ENCODE measurements at places on chromosomes 5 and 9.

- DNase-seq = peak; percentile 50
These were observed 115.8 kb upstream of the SLIT3 start for GRCh38 chr5:169416583-169417196.

DNA sequence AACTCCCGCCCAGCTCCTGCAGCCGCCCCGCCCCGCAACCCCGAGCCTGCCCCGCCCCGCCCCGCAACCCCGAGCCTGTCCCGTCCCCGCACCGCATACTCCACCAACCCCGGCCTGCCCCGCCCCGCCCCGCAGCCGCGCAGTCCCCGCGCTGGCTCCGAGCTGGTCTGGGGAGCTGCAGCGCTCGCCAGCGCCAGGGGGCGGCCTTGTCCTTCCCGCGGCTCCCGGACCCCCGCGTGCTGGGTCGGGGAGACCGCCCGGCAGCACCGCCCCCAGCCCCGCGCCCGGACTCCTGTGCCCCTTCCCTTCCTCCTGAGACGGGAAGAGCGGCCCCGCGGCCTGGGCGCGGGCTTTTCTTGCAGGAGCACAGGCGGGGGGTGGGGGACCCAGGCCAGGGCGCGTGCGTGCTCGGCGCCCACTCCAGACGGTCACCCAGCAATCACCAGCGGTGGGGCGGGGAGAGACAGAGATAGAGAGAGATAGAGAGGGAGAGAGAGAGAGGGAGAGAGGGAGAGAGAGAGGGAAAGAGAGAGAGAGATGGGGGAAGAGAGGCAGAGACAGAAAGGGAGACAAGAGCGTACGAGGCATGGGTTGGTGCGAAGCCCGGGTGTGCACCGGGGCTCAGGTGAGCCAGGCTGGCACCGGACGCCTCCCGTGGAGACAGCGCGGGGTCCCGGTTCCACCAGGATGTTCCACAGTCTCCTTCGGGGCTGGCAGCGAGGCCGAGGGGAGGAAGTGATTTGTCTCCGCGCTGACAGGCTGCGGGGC is 14.7 kb upstream of the TMEM250 start:
- no peak for DNase-seq

DNA sequence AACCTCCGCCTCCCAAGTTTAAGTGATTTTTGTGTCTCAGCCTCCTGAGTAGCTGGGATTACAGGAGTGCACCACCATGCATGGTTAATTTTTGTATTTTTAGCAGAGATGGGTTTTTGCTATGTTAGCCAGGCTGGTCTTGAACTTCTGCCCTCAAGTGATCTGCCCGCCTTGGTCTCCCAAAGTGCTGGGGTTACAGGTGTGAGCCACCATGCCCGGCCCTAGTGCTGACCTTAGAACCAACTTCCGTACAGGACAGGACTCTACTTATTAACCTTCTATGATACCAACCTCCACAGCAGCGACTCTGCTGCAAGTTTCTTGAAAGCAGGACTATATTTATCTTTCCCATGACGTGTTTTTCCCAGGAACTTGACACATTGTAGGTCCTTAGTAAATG is 176.9 kb downstream of the RGS3 start:
- no peak for DNase-seq

DNA sequence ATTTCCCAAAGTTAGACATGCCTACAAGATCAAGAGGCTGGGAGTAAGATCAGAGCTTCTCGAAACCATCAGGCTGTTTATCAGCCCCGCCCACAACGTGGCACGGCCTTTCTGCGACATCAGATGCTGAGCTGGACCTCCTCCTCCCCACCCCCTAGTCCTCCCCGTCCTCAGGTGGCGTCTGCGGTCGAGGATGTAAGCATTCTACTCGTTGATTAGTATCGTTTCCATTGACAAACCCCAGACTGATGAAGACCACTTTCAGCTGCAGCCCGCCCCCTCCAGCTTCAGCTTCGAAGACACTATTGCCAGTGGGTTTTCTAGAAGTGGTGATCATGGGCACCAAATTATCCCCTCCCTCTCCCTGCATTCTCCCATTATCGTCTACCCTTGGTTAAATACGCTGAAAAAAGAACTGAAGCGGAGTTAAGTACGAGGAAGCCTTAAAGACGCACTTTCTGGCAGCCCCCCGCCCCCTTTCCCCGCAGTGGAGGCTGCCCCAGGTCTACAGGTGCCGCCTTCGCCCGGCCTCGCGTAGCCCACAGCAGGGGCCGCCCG is 1.1 kb downstream of the PPIC start:
- peak; percentile 59 for DNase-seq

- no peak for DNase-seq
These were observed 705.7 kb downstream of the CETN3 start for GRCh38 chr5:89703817-89704216.

- no peak for DNase-seq
These were observed 8.6 kb downstream of the TTC23L start for GRCh38 chr5:34847552-34847951.

DNA sequence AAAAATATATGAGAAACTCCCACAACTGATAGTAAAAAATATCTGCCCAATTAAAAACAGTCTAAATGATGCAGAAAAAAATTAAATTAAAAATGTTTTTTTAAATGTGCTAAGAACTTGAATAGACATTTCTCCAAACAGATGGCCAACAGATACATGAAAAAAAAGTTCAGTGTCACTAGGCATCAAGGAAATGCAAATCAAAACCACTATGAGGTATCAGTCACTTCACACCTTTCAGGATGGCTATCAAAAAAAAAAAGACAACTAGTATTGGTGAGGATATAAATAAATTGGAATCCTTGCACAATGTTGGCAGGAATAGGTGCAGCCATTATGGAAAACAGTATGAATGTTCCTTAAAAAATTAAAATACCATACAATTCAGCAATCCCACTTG is 16.6 kb downstream of the ZNF131 start:
- DNase-seq = no peak

DNA sequence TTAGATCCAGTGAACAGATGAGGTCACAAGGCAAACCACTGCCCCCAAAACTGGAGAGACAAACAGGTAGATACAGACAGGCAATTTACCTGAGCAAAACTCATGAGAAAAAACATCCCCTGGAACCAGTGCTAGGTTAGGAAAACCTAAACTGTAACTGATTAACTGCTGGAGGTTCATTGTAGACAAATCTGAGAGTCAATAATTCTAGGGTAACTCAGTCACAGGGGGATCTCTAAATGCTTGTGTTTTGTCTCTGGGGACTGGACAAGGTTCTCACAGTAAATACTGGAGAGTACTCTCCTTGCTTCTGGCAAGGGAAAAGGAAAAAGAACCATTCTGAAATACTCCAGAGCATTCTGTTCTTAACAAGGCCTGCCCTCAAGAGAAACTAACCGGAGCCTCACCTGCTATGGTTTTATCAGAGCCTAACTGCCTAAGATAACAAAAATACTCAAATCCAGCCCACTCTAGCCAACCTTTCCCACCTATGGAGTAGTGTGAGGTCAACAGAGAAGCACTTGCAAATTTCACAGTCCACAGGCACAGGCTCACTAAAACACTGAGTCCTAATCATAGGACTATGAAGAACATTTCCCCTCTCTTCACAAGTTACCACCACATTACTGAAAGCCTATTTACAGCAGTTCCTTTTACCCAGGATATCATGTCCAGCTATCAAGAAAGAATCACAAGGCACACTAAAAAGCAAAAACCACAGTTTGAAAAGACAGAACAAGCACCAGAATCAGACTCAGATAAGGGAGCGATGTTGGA is 139.9 kb upstream of the ACOT12 start:
- no peak for DNase-seq

DNA sequence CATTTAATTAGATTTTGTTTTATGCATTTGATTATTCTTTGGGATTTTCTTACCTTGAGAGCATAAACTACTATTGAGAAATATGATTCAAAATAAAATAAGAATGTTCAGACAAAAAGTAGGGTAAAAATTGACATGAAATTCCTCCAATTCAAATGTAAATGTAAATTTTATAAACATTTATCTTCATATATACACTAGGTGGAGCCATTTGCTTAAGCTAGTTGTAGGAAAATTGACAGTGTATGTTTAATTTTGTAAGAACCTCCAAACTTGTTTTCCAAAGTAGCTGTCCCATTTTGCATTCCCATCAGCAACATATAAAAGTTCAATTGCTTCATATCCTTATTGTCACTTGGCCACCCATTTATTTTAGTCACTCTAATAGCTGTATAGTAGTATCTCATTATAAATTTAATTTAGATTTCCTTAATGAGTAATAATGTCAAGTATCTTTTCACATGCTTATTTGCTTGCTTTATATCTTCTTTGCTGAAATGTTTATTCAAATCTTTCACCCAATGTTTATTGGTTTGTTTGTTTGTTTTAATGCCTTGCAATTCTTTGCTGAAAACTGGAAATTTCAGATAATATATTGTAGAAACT is 37.6 kb upstream of the SLCO6A1 start:
- DNase-seq = peak; percentile 13

- no peak for DNase-seq
These were observed 617.0 kb upstream of the CDH18 start for GRCh38 chr5:20604992-20605391.

- no peak for DNase-seq
These were observed 65.3 kb downstream of the GRAMD2B start for GRCh38 chr5:126488443-126489065.

- DNase-seq = no peak
These were observed 34.2 kb upstream of the MIER3 start for GRCh38 chr5:56985936-56986625.

GRCh38 chr5:73442996-73443627 is 5.5 kb downstream of the FOXD1 start:
- DNase-seq = no peak

- DNase-seq = no peak
These were observed 22.8 kb downstream of the FPGS start for GRCh38 chr9:127825319-127826051.

DNA sequence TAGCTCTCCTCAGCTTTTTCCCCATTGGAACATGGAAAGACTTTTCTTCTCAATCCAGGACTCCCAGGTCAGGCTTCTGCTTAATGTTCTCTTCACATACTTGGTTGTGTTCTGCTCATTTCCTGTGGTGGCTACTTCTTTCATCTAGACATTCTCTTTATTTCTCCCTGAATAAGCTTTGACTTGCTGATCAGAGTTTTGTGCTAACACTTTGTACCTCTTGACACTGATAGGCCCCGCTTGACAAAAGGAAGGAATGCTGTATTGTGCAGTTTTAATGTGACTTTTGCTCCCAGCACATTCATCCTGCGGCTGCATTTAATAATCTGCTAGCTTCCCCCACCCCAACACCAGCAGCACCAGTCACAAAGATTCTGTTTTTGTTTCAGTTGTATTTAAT is 90.9 kb upstream of the MINAR2 start:
- no peak for DNase-seq

DNA sequence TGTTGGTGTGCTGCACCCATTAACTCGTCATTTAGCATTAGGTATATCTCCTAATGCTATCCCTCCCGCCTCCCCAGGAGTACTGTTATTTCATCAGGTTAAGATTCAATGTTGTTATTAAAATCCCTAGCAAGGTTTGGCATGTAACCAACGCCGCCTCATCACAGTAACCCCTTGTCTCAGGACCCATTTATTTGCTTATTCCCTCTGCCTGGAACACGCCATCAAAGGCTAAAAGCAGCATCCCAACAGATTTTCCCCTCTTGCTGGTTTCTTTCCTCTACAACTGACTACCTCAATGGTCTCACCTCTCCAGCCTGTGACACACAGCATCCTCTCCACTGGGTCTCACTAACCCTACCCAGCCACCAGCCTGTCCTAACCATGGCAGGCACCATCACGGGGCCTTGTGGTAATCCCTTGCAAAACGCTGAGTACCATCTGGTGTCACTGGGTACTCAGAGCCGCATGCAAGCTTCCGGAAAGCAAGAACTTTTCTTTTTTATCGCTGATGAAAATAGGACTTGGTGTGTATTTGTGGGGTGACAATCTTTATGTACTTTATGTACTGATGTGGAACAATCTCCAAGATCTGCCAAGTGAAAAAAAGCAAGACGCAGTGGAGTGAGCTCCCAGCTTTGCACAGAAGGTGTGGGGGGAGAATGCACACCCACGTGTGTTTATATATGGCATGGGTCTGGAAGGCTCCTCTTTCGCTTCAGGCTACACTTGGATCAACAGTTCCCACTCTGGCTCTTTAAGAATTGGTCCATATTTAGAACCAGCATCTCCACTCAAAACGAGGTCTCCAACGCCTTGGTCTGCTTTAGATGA is 6.1 kb downstream of the RPS14 start:
- no peak for DNase-seq

- DNase-seq = no peak
These were observed 47.3 kb upstream of the CEP78 start for GRCh38 chr9:78188594-78188993.

DNA sequence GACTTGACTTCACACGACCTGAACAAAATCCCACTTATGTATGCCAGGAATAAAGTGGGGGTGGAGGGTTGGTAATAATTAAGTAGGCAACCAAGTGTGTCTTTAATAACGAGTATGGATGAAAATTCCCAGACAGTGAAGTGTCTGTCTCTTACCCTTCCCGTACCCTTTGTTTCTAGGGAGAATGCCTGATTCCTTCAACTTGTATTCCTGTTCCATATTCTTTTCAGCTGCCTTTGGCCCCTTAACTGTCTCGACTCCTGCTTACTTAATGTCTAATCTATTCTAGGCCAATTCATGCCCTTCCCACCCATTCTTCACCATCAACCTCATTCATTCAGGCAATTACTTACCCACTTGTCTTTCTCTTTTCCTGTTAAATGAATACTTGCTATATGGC is 380.5 kb downstream of the RAB3C start:
- DNase-seq = no peak

DNA sequence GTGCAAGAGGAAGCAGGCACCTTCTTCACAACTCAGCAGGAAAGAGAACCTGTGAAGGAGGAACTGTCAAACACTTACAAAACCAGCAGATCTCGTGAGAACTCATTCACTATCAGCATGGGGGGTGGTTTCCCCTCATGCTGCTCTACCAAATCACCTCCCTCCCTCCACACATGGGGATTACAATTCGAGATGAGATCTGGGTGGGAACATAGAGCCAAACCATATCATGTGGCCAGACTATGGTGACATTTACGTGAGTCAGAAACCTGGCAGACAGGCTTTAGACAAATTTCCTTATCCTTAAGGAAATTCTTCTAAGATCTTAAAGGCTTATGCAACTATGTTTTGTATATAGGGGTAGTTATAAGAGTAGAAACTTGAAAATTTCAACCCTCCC is 8.7 kb upstream of the AOPEP start:
- no peak for DNase-seq

- DNase-seq = no peak
These were observed 243.1 kb downstream of the DENND1A start for GRCh38 chr9:123686829-123687192.
